ENCODE measurements at places on chromosomes 2 and 18. TPM values are rescaled to one million over a fixed set of nuclear protein-coding genes. Genes with fewer than 3 reads are reported as not detected.

GRCh38 chr2:26616706-26617587 is 24.2 kb downstream of the CIB4 start:
- peak; percentile 91 for DNase-seq

DNA sequence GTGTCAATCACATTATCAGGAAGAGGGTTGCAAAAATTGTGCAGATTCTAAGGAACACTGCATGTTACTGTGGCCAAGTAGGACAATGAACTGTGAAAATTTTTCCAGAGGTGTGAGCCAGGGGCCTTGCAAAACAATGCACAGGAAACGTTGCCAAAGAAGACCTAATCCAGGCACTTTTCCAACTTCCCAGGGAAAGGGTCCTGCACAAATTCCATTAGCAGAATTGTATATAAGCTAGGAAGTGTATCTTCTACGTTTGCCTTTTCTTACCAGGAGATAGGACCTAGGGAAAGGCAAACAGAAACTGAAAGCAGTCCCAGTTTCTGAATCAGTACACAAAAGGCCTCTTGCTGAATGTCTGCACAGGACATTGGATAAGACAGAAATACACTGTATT is 1888.3 kb upstream of the CELF4 start:
- DNase-seq = no peak

GRCh38 chr18:14974088-14974487 is 226.1 kb downstream of the ANKRD30B start:
- DNase-seq = no peak

Gene GKN2
- not detected for total RNA-seq

Gene CXCR2
- total RNA-seq = 6.4 TPM

Gene CRYGD
- total RNA-seq = not detected

Gene ANKRD30B
- total RNA-seq = not detected

Gene STARD6
- total RNA-seq = not detected

Gene INHA
- total RNA-seq = 0.74 TPM
